ENCODE measurements at places on chromosomes 7 and 10.

DNA sequence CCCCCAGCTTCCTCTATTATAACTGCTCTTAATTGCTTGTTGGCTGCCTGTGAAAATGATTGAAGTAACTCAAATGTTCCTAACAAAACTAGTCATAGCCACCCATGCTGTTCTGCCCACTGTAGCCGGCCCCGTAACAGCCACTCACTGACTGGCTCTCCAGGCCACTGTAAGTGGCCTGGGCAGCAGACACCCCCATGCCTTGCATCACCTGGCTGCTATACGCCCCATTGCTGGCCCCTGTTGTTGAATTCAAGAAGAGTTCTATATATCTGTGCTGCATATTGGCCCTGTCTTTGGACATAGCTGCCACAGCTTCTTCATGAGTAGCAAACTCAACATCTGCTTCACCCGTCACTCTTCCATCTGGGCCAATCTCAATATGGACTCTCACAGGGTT lies 15.1 kb downstream of the FXYD4 start:
- no peak for DNase-seq

- no peak for DNase-seq
Observed at GRCh38 chr7:5363729-5364128, 59.9 kb downstream of the TNRC18 start.

- DNase-seq = no peak
Observed at GRCh38 chr10:97095701-97096260, 90.0 kb downstream of the SLIT1 start.

- DNase-seq = no peak
Observed at GRCh38 chr10:77187376-77187999, 450.1 kb downstream of the KCNMA1 start.

GRCh38 chr7:105020926-105021325 lies 6.9 kb downstream of the KMT2E start:
- DNase-seq = peak; percentile 61

DNA sequence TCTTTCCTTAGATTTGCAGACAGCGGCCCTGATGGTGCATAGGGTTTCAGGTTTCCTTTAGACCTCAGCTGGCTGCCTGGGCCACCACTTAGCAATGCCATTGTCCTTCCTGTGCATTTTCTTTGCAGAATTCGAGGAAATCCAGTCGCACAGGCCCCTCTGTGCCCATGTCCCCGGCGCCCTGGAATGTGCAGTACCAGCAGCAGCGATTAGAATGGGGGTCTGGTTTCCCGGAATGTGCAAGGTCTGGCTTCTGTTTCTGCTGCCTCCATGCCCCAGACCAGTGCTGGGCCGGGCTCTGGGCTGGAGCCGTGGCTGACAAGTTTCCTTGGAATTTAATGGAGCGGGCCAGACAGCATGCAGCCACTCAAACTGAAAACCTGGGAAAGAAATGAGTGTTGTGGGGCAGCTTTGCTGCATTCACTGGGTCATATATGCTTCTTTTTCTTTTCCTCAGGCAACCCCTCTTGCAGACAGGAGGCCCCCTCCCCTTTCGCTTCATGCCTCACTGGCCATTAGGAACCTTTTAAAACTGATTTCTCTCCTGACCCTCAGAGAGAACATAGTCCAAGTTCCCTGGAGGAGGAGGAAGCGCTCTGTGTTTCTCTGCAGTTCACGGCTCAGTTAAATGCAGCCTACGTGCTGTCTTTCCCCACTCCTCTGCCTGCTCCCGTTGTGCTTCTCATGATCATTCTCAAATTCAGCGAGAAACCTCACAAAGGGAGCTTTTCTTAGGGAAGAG lies 14.4 kb downstream of the HTRA1 start:
- DNase-seq = no peak

- DNase-seq = no peak
Observed at GRCh38 chr10:68165643-68166042, 56.4 kb downstream of the MYPN start.

- peak; percentile 82 for DNase-seq
Observed at GRCh38 chr10:49761789-49762565, at the start of gene OGDHL. OGDHL (minus strand) TSS chr10:49762323; CDS start chr10:49758592, 3,731 bp downstream.

Data from Karpas-422 (cell line).